Right ventricle myocardium superior (tissue), 1 donor: ENCODE measurements at places on chromosomes 5 and 9. TPM values are rescaled to one million over a fixed set of nuclear protein-coding genes. Genes with fewer than 3 reads are reported as not detected.

Gene PPP3R2
- not detected for total RNA-seq

Gene SNCAIP
- total RNA-seq, result 1.2 TPM

Gene EPB41L4A
- total RNA-seq, result 20.5 TPM

Gene TTC33
- 15.2 TPM for total RNA-seq

Gene RECK
- total RNA-seq, result 4.6 TPM
